ENCODE measurements at places on chromosomes 12 and 14. TPM values are rescaled to one million over a fixed set of nuclear protein-coding genes. Genes with fewer than 3 reads are reported as not detected.

DNA sequence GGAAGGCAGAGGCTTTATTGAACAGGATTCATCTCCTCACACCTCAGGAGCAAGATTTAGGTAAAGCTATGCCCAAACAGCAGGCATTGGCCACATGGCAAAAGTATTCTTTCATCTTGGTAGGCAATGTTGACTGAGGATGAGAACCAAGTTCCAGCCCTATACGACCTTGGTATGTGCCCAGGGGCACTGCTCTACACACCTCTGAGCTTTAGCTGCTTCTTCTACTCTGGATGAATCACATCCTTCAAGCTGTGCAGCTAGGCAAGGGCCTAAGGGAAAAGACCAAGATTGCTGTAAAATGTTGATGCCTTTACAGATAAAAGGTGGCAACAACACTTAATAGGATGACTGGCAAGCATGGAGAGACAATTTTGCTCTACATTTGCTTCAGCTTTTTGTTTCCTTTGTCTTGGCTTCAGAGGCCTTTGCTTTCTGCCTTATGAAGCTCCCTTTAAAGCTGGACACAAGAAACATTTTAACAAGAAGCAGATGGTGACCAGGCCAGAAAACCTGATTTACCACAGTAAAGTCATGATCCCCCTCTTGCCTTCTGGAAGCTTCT, 183.3 kb upstream of the KITLG start:
- no peak for DNase-seq

DNA sequence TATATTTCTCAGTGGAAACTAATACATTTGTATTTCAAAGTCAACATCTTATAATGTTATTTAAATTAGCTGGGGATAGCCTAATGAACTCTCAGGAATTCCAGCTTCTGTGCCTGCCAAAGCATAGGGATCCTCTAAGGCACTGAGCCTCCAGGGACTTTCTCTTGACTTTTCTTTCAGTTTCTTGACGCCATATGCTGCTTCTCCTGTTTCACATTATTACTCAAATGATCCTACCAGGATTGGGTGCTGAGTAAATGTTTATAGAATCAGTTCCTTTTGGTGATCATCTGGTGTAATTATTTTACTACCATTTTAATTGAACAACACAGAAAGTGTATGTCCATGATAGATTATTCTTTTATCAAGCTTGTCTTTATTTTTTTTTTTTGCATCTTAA, 7.9 kb downstream of the METTL25 start:
- DNase-seq, result no peak

DNA sequence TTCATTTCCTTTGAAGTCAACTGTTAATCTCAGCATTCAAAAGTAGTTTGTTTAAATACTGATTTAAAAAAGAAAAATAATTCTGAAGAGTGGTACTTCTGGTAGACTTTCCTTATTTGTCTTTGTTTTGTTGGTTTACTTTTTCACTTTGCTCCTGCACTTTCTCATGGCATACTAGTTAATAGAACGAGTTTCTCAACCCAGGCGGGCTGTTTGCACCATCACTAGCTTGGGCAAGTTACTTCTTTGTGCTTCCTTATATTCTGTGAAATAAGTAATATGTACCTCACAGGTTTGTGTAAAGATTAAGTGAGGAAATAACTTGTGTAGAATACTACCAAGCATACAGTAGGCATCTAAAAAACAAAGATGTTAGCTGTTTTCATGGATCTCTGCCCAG, 45.5 kb downstream of the SLC38A6 start:
- DNase-seq, result no peak

DNA sequence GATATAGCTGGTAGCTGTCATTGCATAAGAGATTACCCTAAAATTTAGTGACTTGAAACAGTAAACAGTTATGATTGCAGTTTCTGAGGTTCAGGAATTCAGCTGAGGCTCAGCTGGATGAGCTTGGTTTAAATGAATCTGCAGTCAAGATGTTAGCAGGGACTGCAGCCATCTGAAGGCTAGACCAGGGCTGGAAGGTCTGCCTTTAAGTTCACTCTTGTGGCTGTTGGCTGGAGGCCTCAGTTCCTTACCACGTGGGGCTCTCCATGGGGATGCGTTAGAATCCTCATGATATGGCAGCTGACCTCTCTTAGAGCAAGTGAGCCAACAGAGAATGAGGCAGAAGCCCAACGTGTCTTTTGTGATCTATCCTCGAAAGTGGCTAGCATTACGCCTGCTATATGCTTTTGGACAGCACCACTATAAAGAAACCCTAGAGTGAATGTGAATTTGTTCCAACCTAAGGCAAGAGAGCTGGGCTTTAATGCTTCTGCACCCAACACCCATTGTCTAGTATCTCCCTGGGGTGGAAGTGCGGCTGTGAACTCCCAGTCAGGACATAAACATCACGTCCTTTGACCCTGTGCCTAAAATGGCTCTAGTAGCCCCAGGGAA, 26.0 kb downstream of the HSPB8 start:
- no peak for DNase-seq

DNA sequence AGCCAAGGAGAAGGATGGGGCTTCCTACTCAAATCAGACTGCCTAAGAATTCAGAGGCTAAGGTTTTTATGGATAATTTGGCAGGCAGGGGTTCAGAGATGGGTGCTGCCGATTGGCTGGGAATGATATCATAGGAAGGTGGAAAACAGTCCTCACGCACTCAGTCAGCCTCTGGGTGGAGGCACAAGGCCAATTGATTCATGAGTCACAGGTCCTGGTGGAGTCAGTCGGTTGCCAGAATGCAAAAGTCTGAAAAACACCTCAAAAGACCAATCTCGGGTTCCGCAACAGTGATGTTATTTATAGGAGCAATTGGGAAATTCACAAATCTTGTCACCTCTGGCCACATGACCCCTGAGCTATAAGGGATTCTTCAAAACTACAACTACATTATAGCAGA, 105.5 kb downstream of the GXYLT1 start:
- no peak for DNase-seq

- no peak for DNase-seq
Measured at GRCh38 chr12:46318037-46318436, 49.2 kb upstream of the SLC38A1 start.

DNA sequence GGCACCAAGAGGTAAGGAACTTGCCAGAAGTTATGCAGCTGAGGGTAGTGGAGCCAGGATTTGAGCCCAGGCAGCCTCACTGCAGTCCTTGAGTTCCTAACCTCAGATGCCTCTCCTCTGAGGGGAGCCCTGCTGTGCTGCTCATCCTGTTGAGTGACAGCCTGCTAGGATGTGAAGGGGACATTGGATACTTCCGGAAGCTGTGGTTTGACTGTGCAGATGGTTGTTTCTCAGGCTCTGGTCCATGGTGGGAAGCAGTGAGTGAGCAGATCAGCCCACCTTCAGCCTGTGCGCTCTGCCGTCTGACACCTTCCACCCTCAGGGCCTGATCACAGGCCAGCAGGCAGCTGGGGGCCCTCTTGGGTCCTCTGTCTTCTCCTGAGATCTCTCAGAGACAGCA, 253.2 kb downstream of the CACNA1C start:
- DNase-seq, result peak; percentile 93

GRCh38 chr14:74980731-74981461, 21.8 kb upstream of the EIF2B2 start:
- DNase-seq, result peak; percentile 90

DNA sequence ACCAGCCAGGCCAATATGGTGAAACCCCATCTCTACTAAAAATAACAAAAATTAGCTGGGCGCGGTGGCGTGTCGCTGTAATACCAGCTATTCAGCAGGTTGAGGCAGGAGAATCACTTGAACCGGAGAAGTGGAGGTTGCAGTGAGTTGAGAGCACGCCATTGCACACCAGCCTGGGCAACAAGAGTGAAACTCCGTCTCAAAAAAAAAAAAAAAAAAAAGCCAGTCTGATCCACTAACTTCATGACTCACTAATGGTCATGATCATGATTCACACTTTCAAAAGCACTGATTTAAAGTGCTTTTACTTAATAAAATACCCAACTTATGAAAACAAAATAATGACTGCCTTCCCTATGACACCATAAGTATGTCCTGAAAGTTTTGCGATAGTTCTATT, 38.4 kb upstream of the CPM start:
- no peak for DNase-seq

DNA sequence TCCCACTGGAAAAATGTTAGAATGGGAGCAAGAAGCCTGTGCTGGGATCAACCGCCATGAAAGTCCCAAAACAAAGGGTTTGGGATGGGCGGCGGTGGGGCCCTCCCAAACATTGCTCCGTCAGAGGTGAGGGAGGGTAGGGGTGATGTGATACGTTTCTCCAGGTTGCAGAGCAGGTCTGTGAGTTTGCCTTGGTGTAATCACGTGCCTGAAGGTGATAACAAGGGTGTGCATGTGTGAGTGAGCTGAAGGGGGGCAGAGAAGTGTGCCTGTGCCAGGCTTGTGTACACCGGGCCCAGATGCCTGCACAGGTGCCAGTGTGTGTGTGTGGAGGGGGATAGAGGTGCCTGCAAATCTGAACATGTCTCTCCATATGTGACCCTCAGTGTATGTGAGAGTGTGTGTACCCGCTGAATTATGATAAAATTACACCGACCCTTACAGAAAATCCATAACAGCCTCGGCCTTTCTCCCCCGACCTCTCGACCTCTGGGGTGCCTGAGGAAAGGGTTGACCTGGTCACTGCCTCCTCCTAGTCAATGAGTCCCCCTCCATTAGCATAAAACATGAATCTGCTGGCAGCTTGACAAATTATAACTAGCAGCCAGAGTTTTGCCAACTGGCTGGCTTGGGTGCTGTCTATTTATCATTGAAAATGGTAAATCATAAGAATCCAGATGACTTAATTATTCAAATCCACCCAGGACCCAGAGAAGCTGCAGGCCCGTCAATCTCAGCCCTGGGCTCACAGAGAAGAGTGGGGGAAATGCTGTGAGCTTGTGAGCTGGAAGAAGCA, 55.6 kb downstream of the SMUG1 start:
- DNase-seq, result no peak

DNA sequence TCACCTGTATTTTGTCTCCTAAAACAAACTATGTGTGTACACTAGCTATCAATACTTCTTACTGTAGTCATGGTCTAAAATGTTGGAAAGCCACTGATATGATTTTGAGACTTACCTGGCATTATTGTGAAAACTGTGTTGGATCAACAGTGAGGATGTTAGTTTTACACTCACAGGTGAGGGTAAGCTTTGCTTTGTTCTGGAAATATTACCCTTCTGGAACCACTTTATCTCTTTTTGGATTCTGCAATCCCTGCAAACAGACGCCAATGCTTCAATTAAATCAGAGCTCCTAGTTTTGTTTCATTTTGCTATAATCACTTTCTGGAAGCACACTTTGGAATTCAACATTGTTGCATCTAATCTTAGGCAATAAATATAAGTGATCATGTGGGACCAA, 223.3 kb downstream of the RPS29 start:
- no peak for DNase-seq

- DNase-seq, result no peak
Measured at GRCh38 chr12:51428256-51428655, 3.6 kb downstream of the SLC4A8 start.

GRCh38 chr12:123041042-123041531, 60.6 kb downstream of the ARL6IP4 start:
- no peak for DNase-seq

GRCh38 chr12:64273527-64274403, 51.7 kb upstream of the KICS2 start:
- peak; percentile 93 for DNase-seq

GRCh38 chr12:87155621-87156020, 873.6 kb downstream of the C12orf50 start:
- DNase-seq, result no peak

GRCh38 chr14:61603736-61604135, 91.6 kb upstream of the HIF1A start:
- no peak for DNase-seq

FOXG1 gene
- 0.11 TPM for total RNA-seq

LRFN5 gene
- total RNA-seq, result 1.8 TPM

DDN gene
- 0.33 TPM for total RNA-seq

CLEC1B gene
- not detected for total RNA-seq

KLRD1 gene
- total RNA-seq, result 2.2 TPM

USP44 gene
- 8.7 TPM for total RNA-seq

CSRP2 gene
- total RNA-seq, result 121 TPM

All from endodermal cell (in vitro differentiated cells).